ENCODE measurements at places on chromosomes 5 and 9.

DNA sequence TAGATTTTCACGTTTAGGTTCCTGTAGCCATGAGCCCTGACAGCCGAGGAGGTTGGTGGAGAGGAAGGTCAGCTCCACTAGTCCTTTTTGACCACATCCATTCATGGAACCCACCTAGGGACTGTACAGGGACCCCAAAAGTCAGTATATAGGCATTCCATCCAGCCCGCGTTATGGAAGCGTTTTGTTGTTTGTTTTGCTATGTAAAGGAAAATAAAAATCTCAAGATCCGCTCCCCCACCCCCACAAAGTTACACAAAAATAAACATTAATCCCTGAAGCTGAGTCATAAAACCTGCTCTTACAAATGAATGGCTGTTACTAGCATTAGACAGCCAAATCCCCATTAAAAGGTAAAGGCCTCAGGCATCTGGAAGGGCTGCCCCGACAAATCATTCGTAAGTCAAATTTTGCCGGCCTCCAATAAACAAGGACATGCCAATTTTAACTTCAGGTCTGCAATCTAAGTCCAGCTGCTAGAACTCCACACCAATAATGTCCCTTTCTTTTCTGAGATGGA, 292.9 kb downstream of the MED10 start:
- no peak for DNase-seq

- no peak for DNase-seq
These were observed 21.8 kb upstream of the JAKMIP2 start for GRCh38 chr5:147804334-147804733.

GRCh38 chr5:106523852-106524251, 1146.9 kb downstream of the EFNA5 start:
- DNase-seq = no peak

- no peak for DNase-seq
These were observed 57.0 kb downstream of the TTC39B start for GRCh38 chr9:15249981-15250380.

DNA sequence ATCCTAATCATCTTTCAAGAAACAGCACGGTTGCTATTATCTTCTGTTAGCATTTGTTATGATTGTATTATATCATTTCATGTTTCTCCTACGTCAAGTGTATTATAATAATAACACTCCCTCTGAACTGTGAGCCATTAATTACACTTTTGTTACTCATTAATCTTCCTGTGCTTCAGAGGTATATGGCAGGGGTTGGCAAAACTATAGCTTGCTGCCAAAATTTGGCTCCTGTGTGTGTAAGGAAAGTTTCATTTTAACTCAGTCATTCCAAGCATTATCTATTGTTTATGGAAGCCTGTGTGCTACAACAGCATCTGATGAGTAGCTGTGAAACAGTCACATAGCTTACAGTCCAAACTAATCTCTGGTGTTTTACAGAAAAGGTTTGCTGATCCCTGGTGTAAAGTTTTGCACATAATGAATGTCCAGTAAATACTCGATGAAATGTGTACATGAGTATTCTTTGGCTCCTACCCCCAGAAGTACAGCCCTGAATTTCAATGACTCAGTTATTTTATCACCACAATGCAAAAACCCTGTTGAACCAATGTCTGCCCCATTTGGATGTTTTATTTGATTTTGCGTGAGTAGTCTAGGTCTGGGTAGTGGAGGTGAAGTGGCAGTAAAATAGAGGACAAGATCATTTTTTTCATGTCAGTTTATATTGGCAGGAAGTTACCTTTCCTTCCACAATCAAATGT, 648.2 kb downstream of the MAT2B start:
- DNase-seq = no peak

DNA sequence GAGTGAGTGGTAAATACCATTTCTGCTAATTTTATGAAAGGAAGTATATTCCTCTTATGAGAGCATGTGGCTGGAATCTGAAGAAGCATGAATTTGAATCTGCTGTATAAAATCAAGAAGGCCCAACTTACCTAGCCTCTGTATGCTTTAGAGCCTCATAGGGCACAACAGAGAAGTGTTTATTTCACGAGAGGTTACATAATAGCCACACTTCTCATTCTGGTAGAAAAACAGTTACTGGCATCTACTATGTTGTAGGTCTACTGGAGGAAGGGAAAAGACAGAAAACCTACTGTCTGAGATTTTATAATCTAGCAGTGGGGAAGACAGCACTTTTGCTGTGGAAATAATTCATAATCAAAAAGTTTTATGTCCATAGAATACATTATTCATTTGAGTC, 172.6 kb upstream of the ZNF608 start:
- no peak for DNase-seq

Measured in stimulated activated CD4-positive, alpha-beta T cell treated with anti-CD3 and anti-CD28 coated beads, Interleukin-1b, Interleukin-23, amount 100 ng/mL, for 4 hours (primary cell).